ENCODE measurements at places on chromosomes 11 and 22.
A peak's percentile ranks its signal among the peaks of the same experiment; 100 is the strongest.

DNA sequence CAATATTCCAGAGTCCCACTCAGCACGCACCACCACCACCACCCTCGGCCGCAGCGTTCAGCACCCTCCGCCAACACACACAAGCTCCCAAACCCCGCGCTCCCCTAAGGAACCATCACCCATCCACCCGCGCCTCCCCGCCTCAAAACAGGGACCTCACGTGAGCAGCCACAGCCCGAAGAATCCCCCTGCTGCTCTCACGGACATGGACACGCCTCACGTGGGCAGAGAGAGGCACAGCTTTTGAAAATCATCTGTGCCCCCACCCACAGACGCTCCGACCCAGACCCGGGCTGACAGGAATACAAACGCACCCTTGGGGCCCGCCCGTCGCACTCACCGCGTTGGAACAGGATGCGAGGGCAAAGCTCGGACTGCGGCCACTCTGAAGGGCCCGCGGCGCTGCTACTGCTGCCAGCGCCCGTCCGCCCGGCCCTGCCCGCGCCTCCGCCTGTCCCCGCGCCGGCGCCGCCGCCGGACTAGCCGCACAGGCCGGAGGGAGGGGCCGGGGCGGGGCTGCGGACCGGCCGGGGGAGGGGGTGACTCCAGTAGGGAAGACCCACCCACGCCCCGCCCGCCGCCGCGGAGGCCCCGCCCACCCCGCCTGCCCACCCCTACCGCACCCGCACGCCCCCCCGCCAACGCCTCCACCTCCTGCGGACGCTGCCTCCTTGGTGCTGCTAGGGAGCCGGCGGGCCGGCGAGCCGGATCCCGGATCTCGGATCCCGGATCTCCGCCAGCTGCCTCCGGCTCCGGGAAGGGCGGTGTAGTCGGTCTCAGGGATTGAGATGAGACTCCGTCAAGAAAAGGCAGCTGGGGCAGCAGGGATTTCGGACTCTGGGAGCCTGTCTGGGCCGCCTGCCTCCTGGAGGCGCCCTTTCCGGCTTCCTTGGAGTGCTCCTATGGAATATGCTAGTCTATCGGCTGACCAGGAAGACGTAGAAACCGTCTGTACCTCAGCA, at the start of gene TRIM3:
Gene TRIM3 (minus strand): TSS at position 491 of the 962 bp plus-strand sequence. CDS start 8,246 bp downstream, outside the sequence.
- DNase-seq = peak; percentile 91

DNA sequence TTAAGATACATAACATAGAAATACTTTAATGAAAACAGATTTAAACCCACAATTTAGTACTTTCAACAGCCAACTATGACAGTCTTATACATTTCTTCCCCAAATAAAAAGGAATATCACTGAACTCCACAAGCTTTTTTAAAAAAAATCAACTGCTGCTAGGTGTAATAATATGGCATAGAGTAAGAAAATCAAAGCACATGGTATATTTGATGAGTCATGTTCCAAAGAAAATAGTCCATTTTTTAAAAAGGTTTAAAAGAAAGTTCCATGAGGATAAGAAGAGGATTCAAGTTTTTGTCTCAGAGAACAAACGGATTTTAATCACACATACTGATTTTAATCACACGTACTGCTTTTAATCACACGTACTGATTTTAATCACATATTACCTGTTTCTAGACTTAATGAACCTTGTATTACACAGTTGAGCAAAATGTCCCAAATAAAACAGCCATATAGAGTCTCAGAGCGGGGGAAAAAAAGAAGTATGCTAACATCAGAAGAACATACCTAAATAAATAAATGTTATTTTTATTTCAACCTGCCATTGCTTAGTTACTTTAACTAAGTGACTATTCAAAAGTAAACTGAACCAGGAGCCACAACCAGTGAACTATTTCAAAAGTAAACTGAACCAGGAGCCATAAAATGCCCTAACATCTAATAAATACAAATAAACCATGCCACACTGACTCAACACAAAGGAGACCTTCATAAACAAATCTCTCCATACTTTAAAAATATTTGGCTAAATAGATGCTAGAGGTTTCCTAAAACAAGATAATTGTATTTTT, 198.4 kb downstream of the SBF2 start:
- DNase-seq = no peak

DNA sequence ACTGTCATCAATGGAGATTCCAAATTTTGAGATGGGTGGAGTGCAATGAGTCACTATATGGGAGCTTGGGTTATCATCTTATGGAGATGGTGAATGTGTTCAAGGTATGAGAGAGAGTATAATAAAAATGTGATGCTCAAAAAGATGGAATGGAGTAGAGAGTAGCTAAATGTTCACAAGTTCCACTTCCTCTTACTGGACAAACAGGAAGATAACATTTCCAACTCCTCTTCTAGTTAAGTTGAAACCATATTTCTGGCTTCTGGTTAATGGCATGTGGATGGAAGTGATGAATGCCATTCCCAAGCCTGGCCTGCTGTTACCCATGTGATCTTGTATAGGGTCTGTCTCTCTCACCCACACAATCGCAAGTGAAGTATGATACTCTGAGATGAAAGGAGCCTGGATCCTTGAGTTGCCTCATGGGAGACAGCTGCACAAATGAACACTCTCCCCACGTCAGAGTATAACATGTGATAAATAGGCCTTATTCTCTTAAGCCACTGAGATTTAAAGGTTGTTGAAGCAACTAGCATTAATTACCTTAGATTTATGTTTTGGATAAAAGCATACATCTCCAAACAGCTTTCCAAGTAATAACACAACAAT, 111.0 kb downstream of the RAB38 start:
- no peak for DNase-seq

DNA sequence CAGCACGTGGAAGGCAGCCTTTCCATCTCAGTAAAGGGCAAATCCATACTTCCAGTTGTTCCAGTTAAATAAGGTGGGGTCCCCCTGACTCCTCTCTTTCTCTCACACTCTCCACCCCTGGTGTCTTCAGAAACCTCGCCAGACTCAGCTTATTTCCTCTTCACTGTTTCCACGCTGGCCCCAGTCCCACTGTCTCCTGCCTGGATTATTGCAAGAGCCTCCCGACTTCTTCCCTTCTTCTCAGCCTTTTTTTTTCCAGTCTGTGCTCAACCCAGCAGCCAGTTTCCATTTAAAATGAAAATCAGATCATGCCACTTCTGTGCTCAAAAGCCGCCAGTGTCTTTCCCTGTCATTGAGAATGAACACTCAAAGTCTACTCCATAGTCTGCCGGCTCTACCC, 131.4 kb downstream of the PKNOX2 start:
- DNase-seq = no peak

DNA sequence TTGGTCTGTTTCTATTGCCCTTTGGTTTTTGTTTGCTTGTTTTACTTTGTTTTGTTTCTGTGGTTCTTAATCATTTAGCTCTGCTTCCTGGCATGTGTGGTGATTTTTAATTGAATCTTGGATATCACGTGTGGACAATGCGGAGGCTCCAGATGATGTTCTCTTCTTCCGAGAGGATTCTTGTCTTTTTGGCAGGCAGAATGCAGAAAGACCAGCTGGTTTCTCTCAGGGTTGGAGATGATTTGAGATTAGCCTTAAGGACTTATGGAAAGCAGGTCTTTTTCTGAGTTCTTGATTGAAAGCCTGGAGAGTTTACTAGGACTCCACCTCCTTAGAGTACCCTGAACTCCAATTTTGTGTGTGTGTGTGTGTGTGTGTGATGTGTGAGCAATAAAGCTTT, 21.0 kb upstream of the ANO1 start:
- DNase-seq = no peak

Measured in BE2C (cell line).